ENCODE measurements at places on chromosomes 16 and 17. TPM values are rescaled to one million over a fixed set of nuclear protein-coding genes. Genes with fewer than 3 reads are reported as not detected.

Gene NLGN2
- total RNA-seq: 1.7 TPM

GRCh38 chr17:527247-527646 lies 174.6 kb upstream of the RPH3AL start:
- DNase-seq: no peak

DNA sequence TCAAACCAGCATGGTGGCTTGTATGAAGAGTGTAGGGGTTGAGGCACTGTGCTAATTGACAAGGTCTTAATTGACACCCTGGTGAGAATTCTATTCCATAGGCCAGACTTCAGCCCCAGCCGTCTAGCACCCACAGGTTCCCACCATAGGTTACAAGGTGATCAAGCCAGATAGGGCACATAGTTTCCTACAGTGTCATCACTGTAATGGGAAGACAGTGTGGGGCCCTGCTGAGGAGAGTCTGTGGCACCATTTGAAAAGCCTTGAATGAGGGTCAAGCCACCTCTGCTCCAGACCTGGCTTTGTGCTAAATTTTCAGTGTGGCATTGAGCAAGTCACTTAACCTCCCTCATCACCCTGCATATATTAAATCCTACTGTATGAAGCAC lies 36.2 kb downstream of the YPEL2 start:
- DNase-seq: no peak

Gene NTN1
- 7.0 TPM for total RNA-seq

Gene SPATA20
- 50.9 TPM for total RNA-seq

GRCh38 chr17:4080686-4081085 lies 62.1 kb downstream of the ZZEF1 start:
- no peak for DNase-seq

DNA sequence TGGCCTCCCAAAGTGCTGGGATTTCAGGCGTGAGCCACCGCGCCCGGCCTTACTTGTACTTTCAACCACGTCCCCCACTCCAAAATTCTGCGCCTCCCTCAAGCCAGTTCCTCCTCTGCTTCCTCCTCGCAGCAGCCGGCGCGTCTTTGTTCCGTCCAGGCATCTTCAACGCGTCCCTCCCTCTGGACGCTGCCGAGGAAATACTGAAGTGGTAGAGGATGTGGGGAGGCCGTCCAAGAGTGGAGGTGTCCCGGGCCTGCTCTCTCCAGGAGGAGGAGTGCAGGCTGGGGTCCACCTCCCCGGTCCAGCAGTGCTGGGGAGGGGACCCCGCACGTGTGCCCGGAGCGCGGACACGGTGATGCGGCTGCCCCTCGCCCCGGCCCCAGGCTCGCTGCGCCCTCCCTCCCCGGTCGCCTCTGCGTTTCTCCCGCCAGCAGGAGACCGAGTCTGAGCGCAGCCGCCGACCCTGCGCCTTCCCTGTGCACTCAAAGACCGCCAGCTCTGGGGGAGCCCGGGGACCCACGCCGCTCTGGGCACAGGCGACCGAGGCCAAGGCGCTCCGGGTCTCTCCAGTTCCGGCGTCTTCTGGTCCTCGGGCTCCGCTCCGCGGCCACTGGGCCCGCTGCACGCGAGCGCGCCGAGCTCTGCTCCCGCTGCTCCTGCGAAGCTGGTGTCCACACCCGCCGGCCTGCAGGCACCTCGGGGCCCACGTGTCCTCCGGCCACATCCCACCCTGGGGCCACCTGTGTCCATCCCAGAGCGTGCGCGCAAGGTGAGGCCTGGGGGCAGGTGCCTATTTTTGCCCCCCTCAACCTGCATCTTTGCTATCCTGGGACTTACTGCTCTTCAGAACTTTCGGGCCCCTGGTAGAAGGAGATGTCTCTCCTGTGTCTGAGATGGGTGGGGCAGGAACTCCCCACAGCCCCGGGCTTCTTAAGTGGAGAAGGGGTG lies 31.7 kb downstream of the OSBPL7 start:
- DNase-seq: peak; percentile 51

All from SK-MEL-5 (cell line).